Ascending aorta (tissue), 2 donors: ENCODE measurements at places on chromosomes 2 and 18.
A peak's percentile ranks its signal among the peaks of the same experiment; 100 is the strongest.

DNA sequence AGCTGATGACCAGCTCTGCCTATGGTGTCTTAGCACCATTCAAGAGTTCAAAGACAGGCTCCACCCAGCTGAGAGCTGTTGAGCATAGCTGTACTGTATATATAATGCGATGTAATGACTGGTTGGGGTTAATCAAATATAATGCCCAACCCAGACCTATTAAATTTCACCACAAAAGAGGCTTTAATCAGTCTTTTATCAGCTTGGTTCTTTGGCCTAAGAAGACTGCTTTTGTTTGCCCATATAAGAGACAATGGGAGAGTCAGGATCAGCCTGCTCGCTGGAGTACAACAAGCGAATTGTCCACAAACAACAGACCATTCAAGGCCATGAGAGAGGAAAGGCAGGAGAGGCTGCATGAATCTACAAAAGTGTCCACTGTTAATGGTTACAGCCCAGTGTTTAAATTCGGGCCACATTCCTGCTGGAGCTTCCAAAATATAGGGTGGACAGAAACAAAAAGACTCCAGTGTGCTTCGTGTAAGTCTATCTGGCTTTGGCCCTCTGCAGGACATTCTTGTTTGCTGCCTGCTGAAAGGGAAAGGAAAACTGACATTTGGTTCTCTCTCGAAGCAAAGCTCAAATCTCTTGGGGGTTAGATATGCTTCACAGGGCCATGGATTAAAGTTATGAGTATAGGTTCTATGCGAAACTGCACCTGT is 299.0 kb upstream of the FBXO11 start:
- no peak for DNase-seq

DNA sequence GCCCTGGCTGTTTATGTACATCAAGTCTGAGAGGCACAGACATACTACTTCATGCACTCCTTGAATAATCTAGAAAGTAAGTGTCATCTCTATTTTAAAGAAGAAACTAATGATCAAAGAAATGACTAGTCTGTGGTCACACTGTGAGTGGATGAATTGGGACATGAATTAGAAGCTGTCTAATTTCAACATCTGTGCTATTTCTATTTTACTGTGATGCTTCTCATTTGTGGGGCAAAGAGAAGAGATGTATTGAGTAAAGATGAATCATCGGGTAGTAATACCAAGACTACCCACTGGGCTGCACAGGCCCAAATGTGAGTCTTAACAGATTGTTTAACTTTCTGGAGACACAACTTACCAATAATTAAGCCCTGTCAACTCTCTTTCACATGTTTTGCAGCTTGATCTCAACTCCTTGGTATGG is 42.4 kb upstream of the MTIF2 start:
- no peak for DNase-seq

DNA sequence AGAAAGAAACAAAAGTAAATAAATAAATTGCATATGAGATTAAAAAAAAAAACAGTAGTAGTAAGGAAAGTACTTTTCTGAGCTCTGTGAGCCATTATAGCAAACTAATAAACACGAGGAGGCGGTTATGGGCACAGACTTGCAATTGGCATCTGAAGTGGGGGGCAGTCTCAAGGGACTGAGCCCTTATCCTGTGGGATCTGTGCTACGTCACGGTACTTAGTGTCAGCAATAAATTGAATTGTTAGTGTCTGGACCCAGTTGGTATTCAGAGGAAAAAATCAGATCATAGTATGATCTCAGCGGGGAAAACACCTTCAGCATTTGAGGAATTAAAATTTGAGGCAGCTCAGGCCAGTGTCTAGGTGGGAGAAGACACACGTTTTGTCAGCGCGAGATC is 76.6 kb upstream of the TEX51 start:
- DNase-seq, result no peak

- DNase-seq, result no peak
Measured at GRCh38 chr2:229196448-229196847, 74.6 kb downstream of the PID1 start.

DNA sequence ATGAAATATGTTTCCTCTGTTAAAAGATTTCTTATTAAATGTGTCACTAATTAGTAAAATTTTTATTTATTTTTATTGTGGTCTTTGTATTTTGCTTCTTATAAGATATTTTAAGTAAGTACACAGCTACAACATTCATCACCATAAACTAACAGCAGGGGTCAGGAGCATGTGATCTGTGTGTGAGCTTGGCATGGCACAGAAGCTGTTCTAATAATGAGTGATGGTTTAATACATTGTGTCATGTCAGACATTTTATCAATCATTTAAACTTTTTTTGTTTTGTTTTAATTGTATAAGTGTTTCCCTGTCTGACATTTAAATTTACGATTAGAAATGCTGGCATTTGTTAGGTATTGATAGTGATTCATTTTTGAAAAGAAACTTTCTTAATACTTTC is 585.4 kb downstream of the DSC3 start:
- no peak for DNase-seq

DNA sequence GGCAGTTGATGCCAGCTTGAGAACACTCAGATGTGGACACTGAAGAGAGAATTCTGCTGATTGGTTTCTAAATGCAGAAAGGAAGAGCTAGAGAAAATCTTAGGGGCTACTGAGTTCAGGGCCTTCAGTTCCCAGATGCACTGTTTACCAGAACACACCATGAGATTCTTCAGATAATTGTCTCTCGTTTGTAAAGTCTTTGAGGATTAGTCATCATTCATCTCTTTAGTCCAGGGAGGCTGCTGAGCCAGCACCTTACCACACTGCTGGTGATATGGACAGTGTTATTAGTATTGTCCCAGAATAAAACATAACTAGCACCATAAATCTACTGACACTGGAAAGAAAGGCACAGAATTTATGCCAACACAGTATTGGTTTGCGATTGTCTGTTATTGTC is 690.8 kb upstream of the CELF4 start:
- DNase-seq, result no peak

DNA sequence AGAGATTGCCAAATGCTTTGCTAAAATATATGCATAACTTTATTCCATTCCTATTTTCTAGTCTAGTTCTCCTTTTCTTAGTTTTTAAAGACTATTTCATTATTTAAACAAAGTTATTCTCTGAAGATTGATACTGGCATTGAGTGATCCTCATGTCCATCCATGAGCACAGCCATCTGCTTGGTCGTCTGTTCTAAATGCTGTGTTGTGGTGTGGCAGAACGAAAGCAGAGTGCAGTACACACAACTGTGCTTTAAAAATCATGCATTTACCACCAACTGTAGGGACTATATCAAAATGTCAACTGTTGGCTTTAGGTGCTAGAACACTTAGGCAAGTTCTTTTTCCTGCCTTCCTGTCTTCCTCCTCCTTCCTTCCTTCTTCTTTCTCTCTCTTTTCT is 226.6 kb downstream of the ACKR3 start:
- no peak for DNase-seq

- DNase-seq, result peak; percentile 91
Measured at GRCh38 chr2:15560988-15561573, at the start of gene NBAS. TSS of gene NBAS (minus strand) at chr2:15561334. CDS start at chr2:15561304, 30 bp downstream.

DNA sequence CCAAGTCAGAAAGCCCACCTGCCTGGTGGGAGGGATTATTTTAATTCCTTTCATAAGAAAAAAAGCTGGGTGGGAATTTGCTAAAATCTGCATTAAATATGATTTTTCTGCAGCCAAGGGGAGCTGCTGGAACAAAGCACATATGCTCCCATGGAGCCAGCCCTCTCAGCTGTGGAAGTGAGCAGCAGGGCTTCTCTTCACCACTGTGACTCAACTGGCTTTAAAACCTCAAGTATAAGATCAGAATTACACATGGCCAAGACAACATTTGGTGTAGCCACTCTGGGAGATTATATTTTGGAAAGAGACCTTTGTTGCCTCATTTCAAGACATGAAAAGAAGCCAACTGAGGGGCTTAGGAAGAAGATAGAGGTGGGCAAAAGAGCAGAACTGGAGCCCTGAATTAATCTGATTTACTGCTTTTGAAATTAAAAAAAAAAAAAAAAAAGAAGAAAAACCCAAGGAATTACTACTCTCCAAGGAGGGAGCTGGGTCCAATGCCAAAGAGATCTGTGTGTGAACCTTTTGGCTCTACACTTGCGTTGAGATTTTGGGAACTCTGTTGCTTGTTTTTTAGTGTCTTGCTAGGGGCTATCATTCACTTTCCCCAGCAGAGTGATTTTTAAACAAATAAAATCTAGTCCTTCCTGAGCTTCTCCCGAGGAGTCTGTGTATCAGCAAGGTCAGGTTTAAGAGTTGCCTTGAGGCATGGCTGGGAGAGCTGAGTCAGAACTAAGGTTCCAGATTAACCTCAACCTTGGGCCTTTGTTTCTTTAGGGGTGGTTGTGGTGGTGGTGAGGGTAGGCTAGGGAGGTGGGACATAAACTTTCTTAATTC is 6.0 kb downstream of the LHCGR start:
- DNase-seq, result no peak

GRCh38 chr2:20186078-20186854 is 38.7 kb downstream of the SDC1 start:
- DNase-seq, result peak; percentile 30

DNA sequence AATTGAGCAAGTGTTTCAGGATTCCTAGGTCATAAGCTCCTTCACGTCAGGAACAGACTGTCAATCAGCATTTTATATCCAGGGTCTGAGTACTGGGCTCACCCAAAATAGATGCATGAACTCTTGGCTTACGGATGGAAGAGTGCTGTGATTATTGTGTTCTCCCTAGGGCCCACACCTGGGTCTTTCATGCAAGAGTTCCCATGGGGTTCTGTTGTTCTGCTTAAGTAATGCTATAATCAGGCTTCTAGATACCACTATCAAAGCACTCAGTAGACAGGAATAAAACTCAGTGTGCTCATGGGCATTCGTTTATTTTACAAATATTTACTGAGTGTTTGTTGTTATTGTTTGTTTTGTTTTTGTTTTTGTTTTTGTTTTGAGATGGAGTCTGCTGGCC is 46.4 kb upstream of the PMAIP1 start:
- DNase-seq, result no peak

DNA sequence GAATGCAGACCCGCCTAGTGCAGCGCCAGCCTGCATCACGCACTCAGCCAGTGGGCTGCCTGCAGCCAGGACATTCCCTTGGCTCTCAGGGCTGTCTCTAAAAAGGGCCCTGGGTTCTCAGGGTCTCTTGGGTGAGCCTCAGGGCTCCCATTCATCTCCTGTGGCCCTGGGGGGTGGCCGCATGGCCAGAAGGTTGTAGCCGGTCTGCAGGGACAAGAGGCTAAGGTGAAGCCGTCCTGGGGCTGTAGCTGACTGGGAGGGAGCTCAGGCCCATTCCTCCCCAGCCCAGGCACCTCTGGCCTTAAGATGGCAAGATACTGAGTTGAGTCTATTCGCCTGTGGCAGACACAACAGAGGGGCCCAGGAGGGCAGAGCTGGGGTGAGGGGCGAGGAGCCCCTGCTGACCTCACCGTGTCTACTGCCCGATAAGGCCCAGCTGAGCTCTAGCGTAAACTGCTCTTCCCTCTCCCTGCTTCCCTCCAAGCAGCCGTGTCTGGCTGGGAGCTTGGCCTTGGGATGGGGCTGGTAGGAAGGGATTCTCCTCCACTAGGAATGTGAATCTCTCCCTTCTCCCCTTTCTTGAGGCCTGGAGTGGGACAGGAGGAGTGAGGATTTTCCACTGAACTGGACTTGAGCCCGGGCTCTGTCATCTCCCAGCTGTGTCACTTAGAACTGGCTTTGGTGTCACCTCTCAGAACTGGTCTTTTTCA is 37.9 kb downstream of the INHBB start:
- DNase-seq, result no peak

- DNase-seq, result no peak
Measured at GRCh38 chr2:109433486-109433885, 180.3 kb downstream of the SEPTIN10 start.

DNA sequence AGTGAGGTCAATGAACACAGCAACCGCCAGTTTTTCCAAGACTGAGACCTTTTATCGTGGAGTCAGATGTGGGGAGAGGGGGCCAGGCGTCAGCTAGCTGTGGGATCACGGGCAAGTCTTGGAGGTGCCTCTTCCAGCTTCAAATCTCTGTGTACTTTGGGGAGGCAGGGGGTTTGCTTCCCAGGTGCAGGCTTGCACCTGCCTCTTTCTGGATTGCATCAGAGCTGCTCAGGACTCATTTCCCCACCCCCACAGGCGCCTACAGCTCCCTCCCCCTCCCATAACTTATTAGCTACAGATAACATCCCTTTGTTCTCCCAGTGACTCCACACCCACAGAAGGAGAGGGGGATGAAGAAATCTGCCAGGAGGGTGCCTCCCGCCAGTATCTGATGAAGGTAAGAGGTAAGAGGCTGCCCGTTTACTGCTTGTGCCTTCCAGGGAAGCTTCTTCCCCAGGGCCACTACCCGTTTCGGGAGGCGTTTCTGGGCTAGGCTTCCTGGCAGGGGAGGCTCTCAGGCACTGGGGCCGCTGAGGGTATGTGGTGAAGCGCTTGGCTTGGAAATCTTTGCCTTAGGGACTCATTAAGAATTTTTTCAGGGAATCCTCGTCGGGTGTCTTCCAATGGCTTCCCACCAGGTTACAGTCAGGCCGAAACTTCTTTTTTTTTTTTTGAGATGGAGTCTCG is 18.8 kb upstream of the MRPL33 start:
- no peak for DNase-seq

DNA sequence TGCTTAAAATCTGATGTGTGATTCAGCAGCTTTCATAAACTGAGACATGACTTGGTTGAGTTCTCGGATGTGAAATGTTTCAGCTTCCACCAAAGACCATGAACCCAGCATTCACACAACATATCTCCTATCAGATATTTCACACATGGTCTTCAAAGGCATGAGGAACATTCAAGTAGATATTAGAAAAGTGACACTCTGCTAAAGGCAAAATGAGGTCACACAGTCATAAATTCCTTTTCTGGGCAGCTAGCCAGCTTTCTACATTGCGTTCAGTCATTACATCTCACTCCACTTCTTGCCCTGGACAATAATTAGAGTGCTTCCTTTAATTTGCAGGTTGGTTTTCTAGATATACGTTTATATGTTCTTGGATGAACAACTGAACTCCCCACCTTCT is 96.7 kb downstream of the GAREM1 start:
- DNase-seq, result no peak

- DNase-seq, result no peak
Measured at GRCh38 chr2:241577413-241578122, 19.0 kb downstream of the BOK start.

- no peak for DNase-seq
Measured at GRCh38 chr18:7856116-7856515, 289.0 kb downstream of the PTPRM start.

DNA sequence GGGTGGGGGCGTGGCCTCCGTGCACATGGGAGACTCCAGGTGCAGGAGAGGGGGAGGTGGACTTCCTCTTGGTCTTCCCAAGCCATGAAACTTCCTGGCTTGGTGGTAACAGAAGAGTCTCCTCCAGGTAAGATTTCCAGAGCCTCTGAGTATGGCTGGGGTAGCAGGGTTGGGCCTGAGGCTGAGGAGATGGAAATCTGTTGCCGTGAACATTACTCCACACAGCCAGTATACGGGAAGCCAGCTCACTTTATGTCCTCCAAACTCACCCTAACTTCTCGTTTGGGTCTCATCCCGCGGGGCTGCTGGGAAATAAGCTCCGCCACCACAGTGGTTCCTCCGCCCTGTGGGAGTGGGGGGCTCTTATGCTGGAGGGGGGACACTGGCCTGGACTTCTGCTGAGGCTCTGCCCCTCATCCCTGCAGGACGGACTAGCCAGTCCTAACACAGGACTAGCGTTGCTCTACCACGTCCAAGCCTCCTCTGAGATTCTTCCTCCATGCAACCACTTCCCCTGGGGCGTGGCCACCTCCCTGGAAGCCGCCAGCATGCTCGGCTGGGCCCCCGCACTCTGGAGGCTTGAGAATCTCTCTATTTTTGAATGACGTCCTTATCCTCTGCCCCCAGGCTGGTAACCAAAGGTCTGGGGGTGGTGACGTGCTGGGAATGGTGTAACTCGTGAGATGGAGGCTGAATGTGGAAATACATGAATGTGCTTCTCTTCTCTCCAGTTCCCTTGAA is 777 bp upstream of the RAB17 start:
- DNase-seq, result no peak
